ENCODE measurements at places on chromosomes 5 and 9.

- DNase-seq: no peak
These were observed 57.1 kb upstream of the FUBP3 start for GRCh38 chr9:130522233-130522808.

DNA sequence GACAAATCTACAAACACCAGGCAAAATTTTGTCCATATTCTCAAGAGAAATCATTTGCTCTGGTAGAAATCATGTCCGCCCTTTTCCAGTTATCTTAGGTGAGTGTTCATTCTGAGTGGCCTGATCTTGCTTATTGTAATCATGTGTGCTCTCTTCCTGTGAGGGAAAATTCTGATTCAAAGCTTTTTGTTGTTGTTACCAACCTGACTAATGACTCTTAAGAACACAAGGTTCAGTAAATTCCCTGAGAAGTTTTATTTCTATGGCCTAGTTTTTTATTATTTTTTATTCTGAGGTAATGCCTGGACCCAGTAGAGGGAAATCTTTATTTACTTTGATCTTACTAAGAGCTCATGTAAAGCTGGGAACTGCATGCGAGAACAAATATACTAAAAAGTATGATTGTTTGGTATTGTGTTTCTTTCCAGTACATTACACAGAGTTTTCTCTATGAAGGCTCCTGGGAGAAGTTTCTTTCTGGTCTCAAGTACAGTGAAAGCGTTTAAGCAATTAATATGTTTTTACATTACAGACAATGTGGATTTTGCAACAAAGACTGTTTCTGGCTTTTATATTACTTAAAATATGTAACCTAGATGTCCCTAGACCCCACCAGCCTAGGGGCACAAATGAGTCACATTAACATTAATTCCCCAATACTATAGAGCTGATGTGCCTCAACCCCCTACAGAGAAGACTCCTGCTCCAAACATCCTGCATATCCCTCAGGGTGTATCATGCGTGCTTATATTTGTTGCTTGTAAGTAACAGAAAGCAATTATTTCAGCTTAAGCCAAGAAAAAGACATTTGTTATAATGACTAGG, 138.1 kb downstream of the TMEM167A start:
- no peak for DNase-seq

DNA sequence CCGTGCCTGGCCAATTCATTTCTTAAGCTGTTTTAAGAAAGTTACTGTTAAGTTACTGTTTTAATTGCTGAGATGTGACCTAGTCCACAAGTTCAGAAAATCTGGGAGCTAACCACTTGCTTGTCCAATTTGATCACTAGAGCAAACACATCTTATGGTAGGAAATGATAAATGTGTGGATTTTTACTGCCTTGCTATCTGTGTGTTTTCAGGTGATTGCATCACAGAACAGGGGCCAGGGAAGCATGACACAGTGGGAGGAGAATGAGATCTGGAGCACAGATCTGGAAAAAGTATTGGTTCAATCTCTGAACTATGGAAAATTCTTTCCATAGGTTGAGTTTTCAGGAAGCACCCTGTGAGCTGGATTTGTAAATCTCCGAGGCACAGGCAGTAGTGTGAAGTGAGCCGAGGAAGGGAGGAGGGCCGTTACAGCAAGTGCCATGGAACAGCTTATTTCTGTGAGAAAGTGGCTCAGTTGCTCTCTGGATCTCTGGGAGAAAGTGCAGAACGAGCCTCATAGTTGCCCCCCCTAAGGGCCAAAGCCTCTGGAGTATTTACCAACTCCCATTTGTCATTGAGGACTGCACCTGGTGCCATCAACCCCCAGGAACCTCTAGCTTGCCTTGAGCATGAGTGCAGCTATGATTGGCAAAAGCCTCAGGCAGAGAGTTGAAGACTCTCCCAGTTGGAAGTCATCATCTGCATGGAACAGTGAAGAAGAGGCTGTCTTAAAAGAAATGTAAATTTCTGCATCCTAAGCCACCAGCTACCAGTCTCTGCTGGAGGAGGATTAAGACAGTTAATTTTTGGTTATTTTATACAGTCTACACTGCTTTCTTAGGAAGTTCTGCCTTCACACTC, 161.8 kb upstream of the CLINT1 start:
- DNase-seq: no peak

DNA sequence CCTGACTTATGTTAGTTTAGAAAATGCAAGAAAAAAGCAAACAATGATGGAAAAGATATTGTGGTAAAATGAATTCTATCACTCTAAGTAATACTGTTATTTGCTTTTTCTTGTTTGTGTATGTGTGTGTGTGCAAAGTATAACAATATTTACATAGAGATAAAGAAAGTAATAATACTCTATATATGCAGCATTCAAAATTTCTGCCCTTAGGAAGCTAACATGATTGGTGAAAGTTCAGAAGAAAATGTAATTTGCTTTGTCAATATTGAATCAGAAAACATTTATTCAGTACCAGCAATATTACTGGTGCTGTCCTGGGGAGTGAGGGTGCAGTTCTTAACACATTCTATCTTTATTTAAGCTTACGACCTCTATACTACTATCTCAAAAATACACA, 12.9 kb upstream of the PRDM9 start:
- DNase-seq: no peak

DNA sequence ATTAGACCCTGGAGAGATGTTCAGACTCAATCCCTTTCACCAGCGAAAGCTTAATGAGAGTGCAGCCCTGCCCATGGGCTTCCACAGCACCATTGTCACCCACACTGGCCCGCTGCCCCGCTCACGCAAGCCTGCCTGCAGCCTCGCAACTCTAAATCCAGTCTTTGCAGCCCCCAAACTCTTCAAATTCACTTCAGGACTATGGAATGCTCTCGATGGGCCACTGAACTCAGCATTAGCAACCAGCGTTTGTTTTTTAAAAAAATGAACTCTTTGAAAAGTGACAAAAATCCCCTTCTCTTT, 17.1 kb downstream of the DCANP1 start:
- no peak for DNase-seq

DNA sequence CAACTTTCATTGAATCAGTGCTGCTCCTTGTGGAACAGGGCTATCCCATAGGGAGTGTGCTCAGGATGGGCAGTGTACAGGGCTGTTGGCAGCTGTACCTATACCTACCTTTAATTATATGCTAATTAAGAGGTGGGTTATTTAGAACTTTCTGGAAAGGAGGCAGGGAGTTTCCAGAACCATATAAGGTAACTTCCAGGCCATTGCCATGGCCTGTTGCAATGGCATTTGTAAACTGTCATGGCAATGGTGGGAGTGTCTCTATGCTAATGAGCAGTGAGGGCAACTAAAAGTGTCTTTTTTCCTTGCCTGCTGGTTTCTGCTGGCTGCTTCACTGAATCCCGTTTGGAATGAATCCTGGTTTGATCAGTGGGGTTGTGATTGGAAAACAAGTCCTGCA, 2.3 kb upstream of the ARHGAP26 start:
- no peak for DNase-seq

DNA sequence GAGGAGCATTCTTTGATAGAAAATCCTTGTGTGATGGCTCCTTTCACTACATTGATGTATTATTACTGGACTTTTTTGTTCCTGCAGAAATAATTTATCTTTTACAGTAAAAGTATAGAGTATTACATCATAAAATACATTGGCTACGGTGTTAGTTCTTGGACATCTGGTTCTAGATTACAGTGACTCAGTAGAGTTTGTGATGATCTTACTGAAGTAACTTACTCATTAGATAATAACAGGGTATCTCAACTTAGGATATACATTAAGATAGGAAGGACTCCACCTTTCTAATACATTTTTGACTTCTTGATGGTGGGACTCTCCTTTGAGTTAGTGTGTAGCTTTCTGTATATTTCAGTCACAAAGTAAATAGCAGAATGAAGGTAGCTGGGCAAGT, 59.1 kb downstream of the ZNF462 start:
- no peak for DNase-seq

DNA sequence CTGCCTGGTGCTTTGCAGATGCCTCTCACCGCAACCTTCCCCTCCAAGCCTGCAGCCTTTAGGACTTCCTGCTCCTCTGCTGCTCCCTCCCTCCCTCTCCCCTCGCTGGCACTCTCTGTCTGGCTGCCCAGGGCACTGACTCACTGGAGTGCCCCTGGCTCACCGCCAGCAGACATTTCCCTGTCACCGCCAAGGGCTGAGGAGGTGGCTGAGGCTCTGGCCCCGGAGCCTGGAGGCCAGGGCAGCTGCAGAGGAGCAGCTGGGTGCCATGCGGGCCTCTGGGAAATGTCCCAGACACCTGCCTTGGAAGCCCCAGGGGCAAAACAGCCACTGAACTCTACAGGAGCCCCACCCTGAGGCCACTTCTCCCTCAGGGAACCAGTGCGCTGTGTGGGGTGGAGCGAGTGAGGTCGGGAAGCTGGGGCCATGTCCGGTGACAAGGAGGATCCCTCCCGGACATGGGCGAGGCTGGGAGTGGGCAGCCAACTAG, 53.4 kb downstream of the TENT4A start:
- DNase-seq: peak; percentile 13

DNA sequence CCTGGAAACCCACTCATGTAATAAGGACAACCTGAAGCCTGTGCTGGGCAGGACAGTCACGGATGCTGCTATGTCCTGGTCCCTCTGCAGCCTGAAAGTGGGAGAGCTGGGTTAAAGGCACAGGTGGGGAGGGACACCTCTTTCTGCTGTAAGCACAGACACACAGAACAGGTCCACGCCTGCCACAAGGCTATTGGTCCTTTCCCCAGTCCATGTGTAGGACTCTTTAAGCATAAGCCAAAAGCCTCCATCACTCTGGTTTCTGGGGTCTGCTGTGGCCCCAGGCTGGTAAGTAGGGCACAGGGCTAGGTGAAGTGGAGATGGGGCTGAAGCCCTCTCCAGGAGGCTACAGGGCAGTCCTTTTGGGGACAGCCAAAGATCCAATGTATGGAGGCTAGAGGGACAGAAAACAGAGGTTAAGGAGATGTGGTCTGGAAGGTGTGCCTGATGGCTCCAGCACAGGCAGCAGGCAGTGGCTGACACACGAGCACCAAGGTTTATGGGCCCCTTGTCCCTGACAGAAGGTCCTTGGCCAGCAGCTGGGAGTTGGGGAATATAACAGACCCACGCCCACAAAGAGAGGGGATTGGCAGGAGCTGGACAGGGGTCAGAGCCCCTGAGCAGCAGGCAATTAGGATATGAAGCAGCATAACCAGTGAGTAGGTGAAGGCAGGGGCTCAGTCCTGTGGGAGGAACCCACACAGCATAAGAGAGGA, 203.6 kb upstream of the MVB12B start:
- DNase-seq: no peak

GRCh38 chr5:29982457-29982856, 1211.0 kb upstream of the CDH6 start:
- DNase-seq: no peak

DNA sequence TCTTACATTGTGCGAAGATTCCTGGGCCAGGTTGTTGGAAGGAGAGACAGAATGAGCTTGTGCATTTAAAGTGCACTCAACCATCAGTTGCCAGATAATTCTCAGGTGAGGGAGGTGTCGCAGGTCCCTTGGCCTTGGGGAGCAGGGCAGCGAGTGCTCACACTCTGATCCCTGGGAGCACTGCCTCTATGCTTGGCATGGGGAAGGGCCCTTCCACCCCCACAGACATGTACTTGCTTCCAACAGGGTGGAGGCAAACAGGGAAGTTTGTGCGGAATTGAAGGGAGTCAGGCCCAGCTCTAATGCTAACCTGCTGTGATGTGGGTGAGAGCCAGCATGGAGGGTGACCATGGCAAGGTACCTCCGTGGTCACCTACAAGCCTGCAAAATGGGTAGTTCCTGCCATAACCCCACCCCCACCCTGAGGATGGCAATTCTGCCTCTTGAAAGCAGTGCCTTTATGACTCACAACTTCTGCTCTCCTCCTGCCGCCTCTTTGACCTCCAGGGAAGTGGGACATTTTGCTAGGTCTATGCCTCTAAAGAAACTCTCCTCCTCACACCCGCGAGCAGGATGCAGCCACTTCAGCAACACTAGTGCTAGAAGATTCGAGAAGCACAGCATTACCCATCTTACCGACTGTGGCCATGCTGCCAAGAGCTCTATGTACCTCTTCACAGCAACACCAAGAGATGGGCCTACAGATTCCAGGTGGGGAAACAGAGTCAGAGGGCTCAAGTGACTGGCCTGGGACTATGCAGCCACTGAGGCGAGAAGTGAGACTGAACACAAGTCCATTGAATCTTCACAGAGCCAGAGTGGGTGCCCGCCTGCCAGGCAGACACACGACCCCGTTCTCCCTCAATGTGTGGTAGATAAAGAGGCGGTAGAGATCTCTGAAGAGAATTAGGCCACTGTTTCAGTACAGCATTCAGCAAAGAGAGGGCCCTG, 22.1 kb upstream of the SLC25A51 start:
- no peak for DNase-seq

- no peak for DNase-seq
These were observed 4.5 kb downstream of the TSTD2 start for GRCh38 chr9:97628668-97629067.

DNA sequence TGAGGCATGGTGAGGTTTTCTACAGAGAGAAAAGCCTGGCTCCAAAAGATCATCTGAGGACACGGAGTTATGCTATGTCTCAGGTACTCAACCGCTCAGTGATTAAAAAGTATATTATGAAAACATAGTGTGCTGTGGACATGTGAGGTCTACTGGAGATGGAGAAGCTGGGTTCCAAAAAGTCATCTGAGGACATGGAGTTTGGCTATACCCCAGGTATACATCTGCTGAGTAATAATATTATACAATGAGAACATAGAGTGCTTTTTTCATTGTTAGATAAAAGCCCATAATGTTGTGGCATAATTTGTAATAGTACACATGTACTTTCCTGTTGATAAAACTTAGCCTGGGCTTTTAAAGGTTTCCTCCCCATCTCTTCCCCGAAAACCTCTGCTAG, 70.7 kb upstream of the SHISAL2B start:
- DNase-seq: no peak

DNA sequence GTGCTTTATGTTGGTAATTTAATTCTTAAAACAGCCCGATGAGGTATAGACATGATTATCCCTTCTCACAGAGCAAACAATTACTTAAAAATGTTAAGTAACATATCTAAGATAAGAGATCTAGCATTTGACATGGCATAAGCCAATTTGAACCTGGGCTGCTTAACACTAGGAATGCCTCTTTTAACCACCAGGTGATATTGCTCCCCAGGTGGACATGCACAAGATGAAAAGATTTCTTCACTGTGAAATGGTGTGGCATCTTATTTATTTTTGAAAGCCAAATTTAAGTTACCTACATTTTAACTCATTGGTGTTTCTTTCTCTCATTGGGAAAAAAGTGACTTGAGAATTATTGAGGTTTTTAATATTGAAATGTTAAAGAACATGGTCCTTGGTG, 15.8 kb upstream of the LRRC70 start:
- DNase-seq: no peak

GRCh38 chr9:107546859-107547258, 57.3 kb upstream of the KLF4 start:
- no peak for DNase-seq

GRCh38 chr5:117497601-117498000, 923.0 kb upstream of the SEMA6A start:
- DNase-seq: no peak

- no peak for DNase-seq
These were observed 7.5 kb downstream of the ALDOB start for GRCh38 chr9:101427957-101428655.

DNA sequence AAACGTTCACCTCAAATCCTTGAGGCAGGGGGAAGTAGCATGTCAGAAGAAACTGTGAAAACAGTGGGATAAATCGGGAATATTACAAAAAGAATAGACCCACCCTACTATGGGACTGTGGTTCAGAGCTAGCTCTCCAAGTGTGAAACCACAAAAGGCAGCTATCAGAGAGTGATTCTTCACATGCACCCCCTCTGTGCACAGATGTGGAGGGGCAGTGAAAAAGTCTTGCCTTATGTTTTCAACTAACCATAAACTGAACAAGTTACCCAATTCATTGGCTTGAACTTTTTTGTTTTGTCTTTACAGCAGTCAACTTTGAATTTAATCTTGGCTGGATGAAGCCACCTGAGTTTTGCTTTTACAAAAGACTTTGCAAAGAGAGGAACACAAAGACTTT, 98.8 kb upstream of the NR4A3 start:
- no peak for DNase-seq
